ENCODE measurements at places on chromosomes 2 and 18. TPM values are rescaled to one million over a fixed set of nuclear protein-coding genes. Genes with fewer than 3 reads are reported as not detected.
A peak's percentile ranks its signal among the peaks of the same experiment; 100 is the strongest.

GRCh38 chr18:59008302-59008974, 131.2 kb upstream of the SEC11C start:
- H3K36me3 ChIP-seq, result no peaks in the 10 kb centered on the region
- H3K27me3 ChIP-seq, result no peaks in the 10 kb centered on the region
- no peak for DNase-seq
- no peak overlapping the region for H3K4me3 ChIP-seq
- H3K27ac ChIP-seq, result no peak overlapping the region

DNA sequence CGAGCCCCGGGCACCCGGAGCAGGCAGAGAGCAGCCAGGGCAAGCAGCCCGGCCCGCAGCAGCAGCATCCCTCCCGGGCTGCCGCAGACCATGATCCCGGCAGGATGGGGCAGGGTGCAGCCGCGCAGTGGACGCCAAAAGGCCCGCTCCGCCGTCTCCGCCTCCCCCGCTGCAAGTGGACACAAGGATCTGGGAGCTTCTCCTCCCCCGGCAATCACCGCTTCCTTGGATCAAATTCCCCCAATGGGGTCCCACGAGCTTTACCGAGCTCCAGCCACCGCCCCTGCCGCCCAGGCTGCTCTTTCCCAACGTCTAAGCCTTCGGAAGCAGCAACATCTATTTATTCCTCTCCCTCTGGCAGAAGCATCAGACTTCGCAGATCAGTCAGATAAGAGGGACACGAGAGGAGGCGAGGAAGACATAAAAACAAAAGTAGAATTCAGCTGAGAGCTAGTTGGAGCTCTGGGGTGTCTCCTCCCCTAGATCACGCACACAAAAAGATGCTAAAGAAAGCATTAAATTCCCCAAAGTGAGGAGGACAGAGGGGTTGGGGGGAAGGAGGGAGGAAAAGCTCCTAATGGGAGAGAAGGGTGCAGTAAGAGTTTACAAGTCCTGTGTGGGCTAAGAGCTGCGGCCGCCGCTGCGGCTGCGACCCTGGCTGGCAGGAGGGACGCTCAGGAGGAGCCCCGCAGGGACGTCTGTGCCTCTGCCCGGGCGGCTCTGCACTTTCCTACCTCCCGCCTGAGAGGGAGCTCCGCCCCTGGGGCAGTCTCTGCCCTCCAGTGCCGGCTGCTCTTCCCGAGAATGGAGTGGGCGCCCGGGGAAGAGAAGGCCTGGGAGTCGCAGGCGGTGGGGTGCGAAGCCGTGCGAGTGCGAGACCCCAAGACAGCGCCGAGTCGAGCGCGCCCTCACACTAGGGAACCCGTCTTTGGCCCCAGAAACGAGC, at the start of gene FRZB:
Gene FRZB, minus strand, starts transcription at position 177 of the 946 bp plus-strand sequence. Its CDS starts 85 bp downstream, at position 92.
- no peaks in the 10 kb centered on the region for H3K4me1 ChIP-seq
- H3K27me3 ChIP-seq, result no peaks in the 10 kb centered on the region
- no peak within 1 kb of the TSS for H3K4me3 ChIP-seq
- H3K27ac ChIP-seq, result no peak within 1 kb of the TSS
- H3K36me3 ChIP-seq, result no peaks in the 10 kb centered on the region

DNA sequence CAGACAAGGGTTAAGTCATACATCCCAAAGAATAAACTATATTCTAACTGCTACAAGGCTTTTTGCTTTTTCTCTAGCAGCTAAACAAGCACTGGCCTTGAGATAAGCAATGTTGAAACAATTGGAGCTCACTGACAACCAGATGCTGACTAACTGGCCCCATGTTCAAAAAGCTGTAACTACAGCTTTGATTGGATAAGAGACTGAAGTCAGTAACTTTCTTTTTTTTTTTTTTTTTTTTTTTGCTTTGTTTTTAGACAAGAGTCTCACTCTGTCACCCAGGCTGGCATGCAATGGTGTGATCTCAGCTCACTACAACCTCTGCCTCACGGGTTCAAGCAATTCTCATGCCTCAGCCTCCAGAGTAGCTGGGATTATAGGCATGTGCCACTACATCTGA, 45.4 kb upstream of the TMEM163 start:
- no peak for DNase-seq
- no peak overlapping the region for H3K4me3 ChIP-seq
- H3K36me3 ChIP-seq, result no peaks in the 10 kb centered on the region
- no peaks in the 10 kb centered on the region for H3K27me3 ChIP-seq
- H3K4me1 ChIP-seq, result peaks cover 28% of the 10 kb centered on the region

DNA sequence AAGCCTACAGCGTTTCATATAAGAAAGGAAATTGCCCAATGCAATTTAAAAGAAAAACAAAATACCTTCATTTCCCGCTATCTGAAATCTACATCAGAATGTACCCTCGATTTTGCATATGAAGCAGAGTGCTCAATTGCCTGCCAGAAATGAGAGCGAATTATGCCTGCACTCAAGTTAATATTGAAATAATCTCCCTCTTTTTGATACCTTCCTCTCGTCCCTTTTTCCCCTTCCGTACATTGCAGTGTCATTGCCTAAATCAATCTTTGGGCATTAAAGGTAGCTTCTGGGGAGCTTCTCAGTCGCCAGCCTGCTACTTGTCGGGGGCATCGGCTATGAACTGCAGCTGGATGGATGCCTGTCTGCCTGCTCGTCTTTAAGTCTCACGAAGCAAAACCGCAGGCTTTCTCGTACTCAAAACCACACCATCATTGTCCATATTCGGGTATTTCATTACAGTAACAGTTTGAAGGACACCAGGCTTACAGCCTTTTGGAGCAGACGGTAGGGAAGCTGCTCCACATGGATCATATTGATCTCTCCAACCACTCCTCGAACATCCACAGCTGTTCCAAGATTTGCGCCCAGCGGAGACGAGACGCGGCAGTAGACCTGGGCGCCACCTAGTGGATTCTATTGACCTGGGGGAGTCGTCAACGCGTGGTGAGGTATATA, 64.0 kb upstream of the HNRNPA3 start:
- H3K36me3 ChIP-seq, result no peaks in the 10 kb centered on the region
- no peak overlapping the region for H3K27ac ChIP-seq
- peak; percentile 91 for DNase-seq
- peak overlapping the region; percentile 76 for H3K4me3 ChIP-seq
- H3K4me1 ChIP-seq, result peaks cover 25% of the 10 kb centered on the region

GRCh38 chr2:20575414-20575813, 75.5 kb downstream of the HS1BP3 start:
- H3K27ac ChIP-seq, result no peak overlapping the region
- H3K4me3 ChIP-seq, result no peak overlapping the region
- peaks cover 5% of the 10 kb centered on the region for H3K4me1 ChIP-seq

DNA sequence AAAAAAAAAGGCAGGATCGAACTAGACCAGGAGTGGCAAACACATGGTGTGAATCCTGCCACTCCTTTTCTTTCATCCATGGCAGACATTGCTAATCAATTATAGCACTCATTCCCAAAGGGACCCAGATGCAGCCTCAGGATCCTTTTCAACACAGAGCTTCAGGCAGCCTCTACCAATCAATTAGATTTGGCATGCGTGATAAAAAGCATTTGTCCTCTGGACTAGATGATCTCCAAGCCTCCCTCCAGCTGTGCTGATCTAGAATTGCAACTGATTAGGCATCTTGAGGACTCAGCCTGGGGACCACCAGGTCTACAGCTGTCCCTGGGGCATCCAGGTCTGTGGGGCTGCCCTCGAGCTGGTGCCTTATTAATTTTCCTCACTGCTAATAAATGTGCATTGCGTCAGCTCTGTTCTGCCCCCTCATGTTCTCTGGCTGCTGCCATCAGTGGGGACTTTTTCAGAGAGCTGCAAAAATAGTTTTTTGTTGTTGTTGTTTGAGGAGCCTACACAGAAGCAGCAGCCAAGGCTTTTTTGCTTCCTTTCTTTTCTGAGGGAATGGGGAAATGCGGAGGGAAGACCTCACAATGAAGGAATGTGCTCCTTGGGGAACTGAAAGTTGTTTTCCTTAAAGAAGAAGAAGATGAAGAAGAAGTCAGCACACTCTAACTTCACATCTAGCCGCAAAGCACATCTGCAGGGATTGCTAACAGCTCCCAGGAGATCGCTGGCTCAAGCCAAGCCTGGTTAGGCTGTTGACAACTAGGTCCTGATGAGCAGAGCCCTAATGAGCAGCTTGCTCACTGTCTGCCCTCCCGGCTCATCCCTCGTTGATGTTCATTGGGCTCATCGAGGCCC, 8.8 kb upstream of the ATOH8 start:
- no peak for DNase-seq
- H3K4me1 ChIP-seq, result peaks cover 15% of the 10 kb centered on the region
- H3K27me3 ChIP-seq, result no peaks in the 10 kb centered on the region
- H3K27ac ChIP-seq, result no peak overlapping the region
- no peak overlapping the region for H3K4me3 ChIP-seq

- H3K36me3 ChIP-seq, result no peaks in the 10 kb centered on the region
- no peak overlapping the region for H3K27ac ChIP-seq
- no peaks in the 10 kb centered on the region for H3K27me3 ChIP-seq
- no peak for DNase-seq
These were observed 250.0 kb upstream of the SLC39A10 start for GRCh38 chr2:195406886-195407603.

PROKR1 gene
- not detected for total RNA-seq

HOXD4 gene
- not detected for total RNA-seq

DTNA gene
- total RNA-seq, result not detected

PTGR3 gene
- 17.7 TPM for total RNA-seq
